ENCODE measurements at places on chromosomes 13 and 19.

- DNase-seq, result no peak
Observed at GRCh38 chr13:29281932-29282495, 313.5 kb downstream of the SLC7A1 start.

DNA sequence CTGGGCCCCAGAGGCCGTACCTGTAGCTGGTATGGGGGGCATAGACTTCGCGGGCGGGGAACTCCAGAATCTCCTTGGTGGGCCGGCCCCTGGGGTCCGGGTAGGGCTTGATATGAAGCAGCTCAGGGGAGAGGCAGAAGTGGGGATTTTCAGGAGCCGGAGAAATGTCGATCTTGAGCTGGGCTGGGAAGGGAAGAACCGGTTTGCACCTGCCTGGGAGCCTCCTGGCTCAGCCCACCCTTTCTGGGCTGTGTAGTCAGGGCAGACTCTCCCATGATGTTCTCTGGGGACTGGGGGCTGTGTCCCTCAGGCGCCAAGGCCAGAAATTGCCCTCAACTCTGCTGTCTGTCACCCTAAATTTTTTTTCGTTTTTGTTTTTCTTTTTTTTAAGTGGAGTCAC, 2.6 kb downstream of the ANGPTL8 start:
- no peak for DNase-seq

- DNase-seq, result peak; percentile 99
Observed at GRCh38 chr19:44845612-44846454, at the start of gene NECTIN2. Gene NECTIN2, plus strand, starts transcription at chr19:44846297. Its CDS starts 229 bp downstream, at chr19:44846526.

DNA sequence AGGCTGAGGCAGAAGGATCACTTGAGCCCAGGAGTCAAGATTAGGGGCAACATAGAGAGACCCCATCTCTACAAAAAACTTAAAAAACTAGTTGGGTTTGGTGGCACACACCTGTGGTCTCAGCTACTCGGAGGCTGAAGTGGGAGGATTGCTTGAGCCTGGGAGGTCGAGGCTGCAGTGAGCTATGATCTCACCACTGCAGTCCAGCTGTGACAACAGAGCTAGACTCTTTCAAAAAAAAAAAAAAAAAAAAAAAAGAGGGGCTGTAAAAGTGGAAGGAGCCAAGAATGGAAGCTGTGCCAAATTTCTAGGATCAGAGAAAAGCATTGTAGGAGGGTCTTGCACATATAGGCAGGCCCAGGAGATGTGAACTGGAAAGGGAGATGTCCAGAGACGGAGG, 9.6 kb downstream of the DNASE2 start:
- DNase-seq, result no peak

DNA sequence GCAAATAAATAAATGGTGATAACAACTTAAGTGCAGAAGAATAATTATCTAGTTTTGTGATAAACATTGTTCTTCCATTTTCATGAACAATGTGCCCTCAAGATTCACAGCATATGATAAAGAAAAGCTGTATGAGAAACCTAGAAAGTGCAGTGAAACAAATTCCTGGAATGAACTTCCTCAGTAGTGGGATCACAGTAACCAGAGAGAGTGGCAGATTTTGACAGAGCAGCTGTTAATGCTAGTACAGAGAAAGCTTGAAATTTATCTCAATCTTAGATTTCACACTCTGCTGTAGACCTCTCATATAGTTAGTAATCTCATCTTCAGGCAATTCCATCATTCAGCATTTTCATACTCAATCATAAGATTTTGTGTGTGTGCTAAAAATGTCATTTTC, 664.9 kb downstream of the PCDH9 start:
- no peak for DNase-seq

DNA sequence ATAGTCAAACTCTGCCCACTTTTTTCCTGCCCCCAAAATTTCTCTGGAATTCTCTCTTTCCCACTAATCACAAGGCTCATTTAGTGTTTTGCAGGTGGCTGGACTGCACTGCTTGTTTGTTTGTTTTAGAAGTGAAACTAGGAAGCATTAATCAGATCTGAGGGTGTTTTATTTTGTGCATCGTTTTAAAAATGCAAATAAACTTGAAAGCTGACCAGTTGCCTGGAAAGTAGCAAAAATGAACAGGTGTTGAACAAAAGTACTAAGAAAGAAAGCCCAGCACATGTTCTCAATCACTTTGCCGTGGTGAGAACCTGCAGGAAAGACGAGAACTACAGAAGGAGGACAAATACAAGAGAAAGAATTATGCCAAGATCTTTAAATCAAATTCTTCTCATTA, 365.5 kb downstream of the PCDH9 start:
- DNase-seq, result no peak

GRCh38 chr13:42140494-42140893, 92.0 kb downstream of the DGKH start:
- DNase-seq, result no peak

- peak; percentile 79 for DNase-seq
Observed at GRCh38 chr19:16070366-16070990, 5.8 kb upstream of the TPM4 start.

DNA sequence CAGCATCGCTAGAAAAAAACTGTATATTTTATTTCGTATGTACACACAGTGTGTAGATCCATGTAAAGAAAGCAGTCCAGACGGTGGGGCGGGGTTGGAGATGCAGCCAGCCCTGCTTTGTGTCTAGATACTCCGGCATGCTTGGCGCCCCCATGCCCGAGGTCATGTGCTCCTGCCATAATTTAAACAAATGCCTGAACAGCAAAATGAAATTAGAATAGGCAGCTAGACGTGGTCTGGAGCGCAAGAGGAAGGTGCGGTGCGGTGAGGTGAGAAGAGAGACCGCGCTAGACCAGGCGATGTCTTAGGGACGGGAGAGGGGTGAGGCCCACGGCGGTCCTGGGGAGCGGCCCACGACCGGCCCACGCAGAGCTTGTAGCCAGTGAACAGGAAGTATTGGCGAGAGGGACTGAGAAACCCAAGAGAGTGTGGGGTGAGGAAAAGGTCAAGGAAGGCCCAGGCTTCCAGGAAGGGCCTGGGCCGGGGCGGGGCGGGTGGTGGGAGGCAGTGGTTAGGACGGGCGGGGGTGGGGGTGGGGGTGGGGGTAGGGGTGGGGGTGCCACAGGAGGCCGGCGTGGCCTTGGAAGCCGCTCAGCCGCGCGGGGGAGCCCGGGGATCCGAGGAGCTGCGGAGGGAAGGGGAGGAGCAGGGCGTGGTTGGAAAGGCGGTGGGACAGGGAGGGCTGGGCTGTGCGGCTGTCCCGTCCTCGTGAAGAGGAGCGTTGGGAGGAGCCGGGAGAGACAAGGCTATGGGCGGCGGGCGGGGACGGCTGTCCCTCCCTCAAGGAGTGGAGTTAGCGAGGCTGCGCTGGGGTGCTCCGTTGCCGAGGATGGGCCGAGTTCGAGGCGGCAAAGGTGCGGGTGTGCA, 254.7 kb upstream of the SGCG start:
- no peak for DNase-seq

GRCh38 chr19:3194106-3195087, 8.7 kb downstream of the NCLN start:
- no peak for DNase-seq

DNA sequence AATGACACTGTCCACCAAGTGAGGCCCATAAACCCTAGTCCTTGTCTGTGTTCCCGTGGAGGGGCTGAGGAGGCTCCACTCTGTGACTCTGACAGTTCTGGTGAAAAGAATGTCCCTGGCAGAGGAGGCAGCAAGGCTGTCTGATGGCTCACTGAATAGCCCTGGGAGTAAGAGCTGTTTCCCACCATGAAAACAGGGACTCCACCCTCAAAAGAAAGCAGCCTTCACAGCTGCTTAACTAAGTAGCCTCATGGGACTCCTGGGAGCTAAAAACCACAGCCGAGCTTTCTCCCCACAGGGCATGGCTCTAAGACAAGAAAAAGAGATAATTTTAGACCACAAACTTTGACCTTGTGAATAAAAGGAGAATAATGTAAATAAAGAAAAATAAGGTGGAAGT, 135.1 kb upstream of the FRY start:
- DNase-seq, result no peak

DNA sequence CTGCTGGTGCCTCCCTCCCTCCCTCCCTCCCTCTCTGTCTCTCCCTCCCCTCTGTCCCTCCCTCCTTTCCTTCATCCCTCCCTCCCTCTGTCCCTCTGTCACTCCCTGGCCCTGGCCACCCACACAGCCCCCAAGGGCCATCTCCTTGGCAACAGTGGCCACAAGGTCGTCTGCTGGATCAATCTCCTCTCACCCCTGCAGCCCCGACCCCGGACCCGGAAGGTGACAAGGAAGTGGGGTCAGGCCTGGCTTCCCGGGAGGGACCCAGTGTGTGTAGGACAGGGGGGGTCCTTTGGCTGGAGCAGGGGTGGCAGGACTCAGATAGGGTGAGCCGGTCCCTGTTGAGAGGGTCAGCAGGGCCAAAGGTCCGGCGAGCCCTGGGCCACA, 21.9 kb upstream of the TCF3 start:
- DNase-seq, result no peak

DNA sequence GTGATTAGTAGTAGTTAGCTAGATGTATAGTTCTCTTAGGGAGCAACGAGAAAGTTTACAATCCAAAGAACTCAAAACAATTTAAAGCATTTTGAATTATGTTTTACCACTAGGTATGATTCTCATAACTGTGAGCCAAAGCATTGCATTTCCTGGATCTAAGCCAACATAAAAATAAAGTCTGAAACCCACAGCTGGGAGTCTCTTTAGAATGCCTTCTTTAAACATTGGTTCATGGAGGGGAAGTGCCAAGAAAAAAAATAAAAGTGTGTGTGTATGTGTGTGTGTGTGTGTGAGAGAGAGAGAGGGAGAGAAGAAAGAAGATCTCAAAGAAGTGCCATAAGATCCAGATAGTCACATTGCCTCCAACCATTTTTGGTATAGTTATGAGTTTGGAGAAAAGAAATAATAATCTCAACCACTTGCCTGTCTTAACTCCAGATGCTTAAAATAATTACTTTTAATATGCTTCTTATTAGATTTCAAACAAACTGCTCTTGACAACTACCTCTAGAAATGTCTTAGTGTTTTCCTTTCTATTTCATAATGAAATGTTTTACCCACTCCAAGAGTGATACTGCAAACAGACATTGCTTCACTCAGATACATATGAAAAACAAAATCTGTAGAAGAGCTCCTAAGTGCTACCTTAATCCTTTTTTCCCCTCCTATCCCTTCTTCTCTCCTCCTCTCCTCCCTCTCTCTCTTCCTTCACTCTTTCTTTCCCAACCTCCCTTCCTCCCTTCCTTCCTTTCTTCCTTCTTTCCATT, 554.1 kb downstream of the KCTD12 start:
- DNase-seq, result no peak

DNA sequence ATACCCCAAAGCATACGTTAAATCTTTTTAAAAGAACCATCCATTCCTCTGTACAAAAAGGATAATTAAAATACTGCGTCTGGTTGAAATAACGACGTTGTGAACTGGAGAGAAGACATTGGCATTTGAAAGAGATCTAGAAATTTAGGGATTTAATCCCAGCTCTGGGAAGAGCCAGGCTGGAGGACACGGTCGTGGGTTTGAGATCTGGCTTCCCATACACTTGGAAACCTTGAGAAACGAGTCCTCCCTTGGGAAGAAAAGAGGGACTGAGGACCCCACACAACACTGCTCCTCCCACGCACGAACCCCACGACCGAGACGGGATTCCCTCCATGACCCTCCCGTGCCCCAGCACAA, 625 bp downstream of the ZNF709 start:
- no peak for DNase-seq

GRCh38 chr19:48986211-48986610, 6.9 kb downstream of the GYS1 start:
- DNase-seq, result no peak

DNA sequence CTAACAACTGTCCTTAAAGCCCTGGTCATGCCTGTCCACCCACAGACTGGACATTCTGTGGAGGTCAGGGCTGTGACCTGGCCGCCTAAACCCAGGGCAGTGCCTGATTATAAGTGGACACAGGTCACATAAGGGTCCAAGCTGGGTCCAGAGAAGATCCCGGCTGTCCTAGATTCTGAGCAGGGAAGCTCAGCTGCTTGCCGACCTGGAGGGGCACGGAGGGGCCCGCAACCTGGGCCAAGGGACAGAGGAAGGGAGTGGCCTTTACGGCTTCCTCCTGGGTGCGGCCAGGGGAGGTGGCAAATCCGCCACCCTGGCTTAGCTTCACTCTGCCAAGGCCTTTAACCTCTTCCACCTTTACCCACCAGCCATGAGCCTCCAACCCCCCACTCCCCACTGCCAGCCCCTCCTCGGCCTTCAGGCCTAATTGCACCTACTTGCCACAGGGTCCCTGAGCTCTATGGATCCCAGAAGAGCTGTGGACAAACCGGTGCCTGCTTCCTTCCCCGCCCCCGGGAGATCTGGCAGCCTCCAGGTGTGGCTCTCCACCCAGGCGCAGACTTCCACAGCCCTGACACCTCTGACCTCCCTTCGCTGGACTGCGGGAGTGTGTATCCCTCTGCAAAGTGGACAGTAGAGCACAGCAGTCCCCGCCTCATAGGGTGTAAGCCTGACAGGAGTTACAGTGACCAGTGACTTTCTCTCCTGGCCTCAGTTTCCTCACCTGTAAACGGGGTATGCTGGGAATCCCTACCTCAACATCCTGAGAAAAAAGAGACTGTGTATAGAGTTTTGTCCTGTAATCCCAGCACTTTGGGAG, 1.7 kb downstream of the CD320 start:
- no peak for DNase-seq
